T-helper 9 cell (primary cell): ENCODE measurements at places on chromosomes 5 and 9.

DNA sequence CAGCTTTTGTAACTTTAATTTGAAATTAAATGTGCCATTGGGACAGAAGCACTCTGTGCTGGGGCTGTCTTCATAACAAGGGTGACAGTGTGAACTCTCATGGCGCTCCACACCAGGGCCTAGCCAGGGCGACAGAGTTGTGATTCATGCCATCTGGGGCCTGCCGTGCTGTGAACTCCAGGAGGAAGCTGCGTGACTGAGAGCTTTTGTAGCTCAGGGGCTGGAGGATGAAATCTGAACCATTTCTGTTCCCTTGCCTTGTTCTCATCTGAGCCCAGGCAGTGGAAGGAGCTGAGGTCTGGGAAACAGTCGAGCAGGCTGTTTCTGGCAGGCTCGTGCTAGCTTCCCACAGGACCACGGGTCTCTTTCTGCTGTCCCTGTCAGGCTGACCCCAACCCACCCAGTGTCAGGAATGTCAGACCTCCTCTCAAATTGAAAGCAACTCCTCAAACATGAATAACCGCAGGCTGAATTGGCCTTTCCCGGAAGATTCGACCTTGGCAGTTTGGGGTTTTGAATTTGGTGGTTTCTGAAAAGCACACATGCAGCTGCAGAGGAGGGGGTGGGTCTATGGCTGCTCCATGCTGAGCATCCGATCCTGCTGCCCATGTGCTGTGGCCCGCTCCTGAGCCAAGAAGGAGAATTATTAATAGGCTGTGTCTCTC is 69.2 kb upstream of the RPS23 start:
- DNase-seq, result no peak

DNA sequence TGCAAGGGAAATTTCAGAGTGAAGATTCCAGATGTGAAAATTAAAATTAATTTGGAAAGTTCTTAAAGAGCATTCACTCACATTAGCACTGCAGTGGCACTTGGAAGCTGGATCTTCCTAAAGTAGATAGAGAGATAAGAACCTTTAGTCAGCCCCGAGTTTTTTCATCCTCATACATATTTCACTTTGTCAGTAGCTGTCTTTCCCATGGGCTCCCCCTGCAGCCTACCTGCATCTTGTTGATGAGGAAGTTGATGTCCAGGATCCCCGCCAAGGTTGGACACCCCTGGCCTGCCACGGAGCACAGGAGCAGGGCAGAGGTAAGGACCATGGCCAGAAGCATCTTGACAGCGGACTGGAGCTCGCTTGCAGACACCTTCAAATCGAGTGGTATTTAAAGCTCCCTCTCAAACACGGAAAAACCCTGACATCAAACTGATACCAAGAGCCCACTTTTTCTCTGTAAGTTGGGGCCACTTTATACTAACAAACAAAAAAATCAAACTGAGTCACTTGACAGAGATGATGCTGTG is at the start of gene IL9:
Gene IL9, minus strand, starts transcription at position 368 of the 533 bp plus-strand sequence. Its CDS starts 25 bp downstream, at position 343.
- DNase-seq, result no peak

- no peak for DNase-seq
These were observed 39.7 kb upstream of the TJP2 start for GRCh38 chr9:69134412-69134811.

DNA sequence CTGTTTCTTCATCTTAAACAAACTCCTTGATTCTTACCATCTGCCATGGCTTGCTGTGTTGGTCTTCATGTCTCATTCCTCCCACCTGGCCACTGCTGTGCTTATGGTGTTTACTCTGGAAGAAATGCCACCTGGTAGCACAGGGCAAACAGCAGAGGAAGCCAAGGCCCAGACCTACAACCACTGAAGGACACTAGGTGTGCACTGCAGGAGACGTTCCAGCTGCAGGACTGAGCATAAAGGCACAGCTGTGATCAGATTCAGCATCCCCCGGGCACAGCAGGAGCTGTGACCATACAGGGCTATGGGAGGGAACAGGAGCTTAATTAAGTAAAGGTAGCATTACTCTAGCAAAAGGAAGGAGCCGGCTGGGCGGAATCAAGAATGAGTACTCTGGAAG is 12.6 kb upstream of the GNAQ start:
- no peak for DNase-seq

DNA sequence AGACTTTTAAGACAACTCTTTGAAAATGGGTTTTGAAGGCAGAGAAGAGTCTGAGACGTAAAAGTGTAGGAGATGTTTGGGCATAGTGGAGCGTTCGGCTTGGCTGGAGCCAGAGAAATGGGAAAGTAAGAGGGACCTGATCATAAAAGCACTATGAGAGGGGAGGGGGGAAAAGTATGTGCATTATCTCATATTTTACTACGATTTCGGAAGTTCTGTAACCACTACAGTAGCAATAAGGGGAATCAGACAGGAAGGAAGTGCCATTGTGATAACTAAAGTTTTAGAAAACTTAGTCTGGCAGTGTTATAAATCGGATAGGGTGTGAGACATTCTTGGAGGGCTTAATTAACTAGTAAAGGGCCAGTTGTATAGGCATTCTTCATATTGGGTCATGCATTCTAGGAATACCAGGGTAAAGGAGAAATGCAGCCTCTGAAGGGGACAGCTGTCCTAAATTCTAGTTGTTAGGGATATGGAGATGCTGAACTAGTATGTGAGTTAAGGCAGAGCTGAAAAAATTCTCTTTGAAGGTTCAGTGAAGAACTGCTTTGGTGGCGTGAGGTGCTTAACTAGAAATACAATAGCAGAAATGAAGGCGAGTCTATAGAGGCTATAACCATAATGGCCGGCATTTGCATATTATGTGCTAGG is 83.8 kb upstream of the FREM1 start:
- DNase-seq, result no peak

GRCh38 chr5:174733836-174734235 is 9.5 kb downstream of the MSX2 start:
- no peak for DNase-seq

- no peak for DNase-seq
These were observed 175.5 kb upstream of the KLF4 start for GRCh38 chr9:107665057-107665456.

- DNase-seq, result no peak
These were observed 76.3 kb downstream of the CACNA1B start for GRCh38 chr9:137953683-137954438.

DNA sequence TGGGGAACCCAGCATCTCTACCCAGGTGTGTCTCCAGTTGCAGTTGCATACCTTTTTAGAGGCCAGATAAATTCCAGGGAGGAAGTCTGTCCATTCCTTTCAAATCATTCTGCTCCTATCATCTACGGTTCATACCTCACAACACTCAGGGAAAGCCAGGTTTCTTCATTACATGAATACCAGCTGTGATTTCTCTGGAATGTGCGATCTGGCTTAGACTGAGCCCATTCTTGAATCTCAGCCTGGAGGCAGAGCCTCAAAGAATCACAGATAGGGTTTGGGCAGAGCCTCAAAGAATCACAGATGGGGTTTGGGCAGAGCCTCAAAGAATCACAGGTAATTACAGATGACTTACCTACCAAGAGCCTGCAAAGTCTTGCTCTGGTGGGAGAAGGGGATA is 7.2 kb downstream of the P4HA2 start:
- DNase-seq, result no peak

GRCh38 chr9:36960575-36960955 is 73.5 kb downstream of the PAX5 start:
- no peak for DNase-seq

GRCh38 chr5:164934561-164934960 is 1429.1 kb downstream of the MAT2B start:
- no peak for DNase-seq

- no peak for DNase-seq
These were observed 4.2 kb downstream of the NIPBL start for GRCh38 chr5:36880761-36881160.

DNA sequence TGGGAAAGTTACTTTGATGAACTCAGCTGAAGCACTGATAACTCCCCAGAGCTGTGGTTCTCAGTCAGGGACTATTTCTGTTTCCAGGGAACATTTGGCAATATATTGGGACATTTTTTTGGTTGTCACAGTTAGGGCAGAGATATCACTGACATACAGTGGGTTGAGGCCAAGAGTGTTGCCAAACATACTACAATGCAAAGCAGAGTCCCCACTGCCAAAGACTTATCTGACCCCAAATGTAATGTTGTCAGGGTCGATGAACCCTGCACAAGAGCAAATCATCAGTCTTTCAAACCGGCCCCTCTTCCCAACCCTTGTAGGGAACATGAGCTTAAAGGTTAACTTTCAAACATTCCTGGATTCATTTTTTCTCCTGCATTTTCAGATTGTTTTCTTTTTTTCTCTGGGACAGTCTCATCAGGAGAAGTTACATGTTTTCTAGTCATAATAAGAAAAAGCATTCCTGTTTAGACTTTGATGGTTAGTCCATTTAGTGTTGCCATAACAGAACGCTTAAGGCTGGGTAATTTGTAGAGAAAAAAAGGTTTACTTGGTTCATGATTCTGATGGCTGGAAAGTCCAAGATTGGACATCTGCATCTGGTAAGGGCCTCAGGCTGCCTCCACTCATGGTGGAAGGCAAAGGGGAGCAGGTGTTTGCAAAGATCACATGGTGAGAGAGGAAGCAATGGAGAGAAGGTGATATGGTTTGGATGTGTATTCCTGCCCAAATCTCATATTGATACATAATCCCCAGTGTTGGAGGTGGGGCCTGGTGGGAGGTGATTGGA is 18.8 kb upstream of the SUB1 start:
- no peak for DNase-seq

DNA sequence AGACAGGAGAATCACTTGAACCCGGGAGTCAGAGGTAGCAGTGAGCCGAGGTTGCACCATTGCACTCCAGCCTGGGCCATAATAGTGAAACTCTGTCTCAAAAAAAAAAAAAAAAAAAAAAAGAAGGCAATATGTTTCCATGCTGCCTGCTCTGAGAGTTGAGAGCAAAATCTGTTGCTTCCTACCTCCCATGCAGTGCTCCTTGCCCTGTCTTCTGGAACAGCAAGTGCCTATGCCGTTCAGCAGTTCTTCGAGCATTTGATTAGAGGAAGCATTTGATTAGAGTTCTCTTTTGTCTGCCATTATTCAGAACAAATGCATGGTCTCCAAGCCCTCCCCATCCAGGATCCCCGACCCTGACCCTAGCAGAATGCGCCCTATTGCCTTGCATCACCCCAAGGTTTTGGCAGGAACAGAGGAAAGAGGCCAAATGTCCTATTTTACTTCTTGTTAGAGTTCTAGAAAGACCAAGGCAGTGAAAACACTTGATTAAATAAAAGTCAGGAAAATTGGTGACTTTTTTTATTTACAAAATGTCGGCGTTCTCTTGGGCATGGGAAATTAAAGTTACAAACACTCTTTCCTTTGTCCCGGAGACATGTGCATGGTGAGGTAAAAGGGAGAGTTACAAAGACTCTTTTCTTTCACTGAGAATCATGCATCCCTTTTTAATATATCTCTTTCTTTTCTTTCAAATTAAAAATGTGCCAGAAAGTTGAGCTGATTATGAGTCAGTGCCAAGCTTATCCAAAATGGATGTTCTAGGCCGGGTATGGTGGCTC is 27.8 kb upstream of the FSD1L start:
- DNase-seq, result no peak

DNA sequence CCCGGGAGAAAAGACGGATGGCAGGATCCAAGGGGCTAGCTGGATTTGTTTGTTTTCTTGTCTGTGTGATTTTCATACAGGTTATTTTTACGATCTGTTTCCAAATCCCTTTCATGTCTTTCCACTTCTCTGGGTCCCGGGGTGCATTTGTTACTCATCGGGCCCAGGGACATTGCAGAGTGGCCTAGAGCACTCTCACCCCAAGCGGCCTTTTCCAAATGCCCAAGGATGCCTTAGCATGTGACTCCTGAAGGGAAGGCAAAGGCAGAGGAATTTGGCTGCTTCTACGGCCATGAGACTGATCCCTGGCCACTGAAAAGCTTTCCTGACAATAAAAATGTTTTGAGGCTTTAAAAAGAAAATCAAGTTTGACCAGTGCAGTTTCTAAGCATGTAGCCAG is 94.2 kb downstream of the SYK start:
- DNase-seq, result no peak

DNA sequence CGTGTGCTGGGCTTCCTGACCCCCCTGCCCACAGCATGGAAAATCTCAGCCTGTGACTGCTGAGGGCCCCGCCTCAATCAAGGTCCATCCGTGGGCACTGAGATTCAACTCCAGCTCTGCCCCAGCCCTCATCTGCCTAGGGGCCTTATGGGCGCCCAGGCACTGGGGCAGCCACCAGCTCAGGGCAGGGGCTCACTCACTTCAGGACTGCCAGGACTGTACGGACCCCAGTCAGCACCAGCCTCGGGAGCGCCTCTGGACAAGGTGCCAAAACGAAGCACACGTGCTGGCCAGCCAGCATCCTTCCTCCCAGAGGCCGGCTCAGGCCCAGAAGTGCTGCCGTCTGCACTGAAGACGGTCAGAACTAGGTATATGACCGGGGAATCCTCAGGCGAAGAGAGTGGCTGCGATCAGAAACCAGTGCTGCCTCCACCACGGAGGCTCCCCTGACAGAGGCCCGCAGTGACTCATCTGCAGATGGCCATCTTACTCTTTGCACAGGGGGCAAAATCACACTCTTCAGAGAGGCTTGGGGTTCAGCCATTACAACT is 19.6 kb downstream of the CLPTM1L start:
- no peak for DNase-seq

DNA sequence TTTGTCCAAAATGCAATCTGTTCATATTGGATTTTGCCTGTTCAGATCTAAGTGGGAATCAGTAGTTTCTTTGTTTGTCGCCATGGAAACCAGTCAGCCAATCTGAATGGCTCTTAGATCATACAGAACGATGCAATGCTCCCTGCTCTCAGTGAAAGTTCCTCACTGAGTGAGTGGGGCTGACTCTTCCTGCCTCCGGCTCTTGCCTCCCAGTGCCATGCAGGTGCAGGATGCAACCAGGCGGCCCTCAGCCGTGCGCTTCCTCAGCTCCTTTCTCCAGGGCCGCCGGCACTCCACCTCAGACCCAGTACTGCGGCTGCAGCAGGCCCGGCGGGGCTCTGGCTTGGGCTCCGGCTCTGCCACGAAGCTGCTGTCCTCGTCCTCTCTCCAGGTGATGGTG is at the start of gene PTPDC1:
Gene PTPDC1, plus strand, starts transcription at position 151 of the 400 bp plus-strand sequence. Its CDS starts 67 bp downstream, at position 218.
- DNase-seq, result no peak

DNA sequence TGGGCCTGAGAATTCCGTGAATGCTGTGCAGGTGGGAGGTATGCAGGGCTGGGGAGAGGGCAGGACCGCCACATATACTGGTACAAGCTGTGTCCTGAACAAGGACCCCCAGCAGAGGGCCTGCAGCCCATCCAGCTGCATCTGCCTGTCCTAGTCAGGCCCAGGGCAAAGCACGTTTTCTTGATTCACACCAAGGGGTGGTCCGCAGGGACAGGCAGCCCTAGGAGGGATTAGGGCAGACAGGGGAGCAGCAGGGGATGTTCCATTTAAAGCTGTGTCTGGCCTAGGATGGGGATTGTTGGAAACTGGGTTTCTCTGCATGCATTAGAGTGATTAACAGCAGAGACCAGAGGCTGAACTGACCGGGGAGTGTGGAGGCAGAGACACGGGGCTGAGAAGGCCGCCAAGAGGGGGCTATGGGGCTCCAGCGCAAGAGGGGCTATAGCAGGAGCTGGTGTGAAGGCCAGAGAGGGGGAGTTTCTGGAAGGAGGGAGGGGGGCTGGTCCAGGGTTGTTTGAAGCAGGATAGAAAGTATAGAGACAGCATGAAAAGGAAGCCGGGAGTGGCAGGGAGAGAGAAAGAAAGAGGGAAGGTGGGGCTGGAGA is 2.7 kb downstream of the GRM6 start:
- no peak for DNase-seq

GRCh38 chr9:1171546-1171945 is 121.4 kb downstream of the DMRT2 start:
- no peak for DNase-seq

- DNase-seq, result peak; percentile 98
These were observed at the start of gene ARL15 for GRCh38 chr5:54310433-54311175. TSS of gene ARL15 (minus strand) at chr5:54310573.
